Motor neuron (in vitro differentiated cells): ENCODE measurements at places on chromosomes 7 and 10.

GRCh38 chr10:52146766-52147165 lies 167.3 kb upstream of the DKK1 start:
- ATAC-seq: no peak

GRCh38 chr10:97640868-97641811 lies 669 bp downstream of the PI4K2A start:
- peak; percentile 54 for ATAC-seq

DNA sequence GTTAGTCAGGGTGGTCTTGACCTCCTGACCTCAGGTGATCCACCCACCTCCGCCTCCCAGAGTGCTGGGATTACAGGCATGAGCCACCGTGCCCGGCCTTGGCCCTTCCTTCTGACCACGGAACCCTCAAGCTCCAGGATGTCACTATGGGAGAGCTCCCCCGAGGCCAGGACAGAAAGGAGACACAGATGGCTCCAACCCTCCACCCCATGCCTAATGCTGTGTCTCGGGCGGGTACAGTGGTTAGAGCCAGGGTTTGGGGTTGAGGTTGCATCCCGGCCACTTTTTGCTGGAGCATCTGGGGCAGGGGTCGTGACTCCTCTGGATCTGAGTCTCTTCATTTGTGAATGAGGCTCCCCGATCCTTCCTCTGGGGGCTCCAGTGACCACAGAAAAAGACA lies 8.1 kb downstream of the MYL10 start:
- ATAC-seq: no peak

DNA sequence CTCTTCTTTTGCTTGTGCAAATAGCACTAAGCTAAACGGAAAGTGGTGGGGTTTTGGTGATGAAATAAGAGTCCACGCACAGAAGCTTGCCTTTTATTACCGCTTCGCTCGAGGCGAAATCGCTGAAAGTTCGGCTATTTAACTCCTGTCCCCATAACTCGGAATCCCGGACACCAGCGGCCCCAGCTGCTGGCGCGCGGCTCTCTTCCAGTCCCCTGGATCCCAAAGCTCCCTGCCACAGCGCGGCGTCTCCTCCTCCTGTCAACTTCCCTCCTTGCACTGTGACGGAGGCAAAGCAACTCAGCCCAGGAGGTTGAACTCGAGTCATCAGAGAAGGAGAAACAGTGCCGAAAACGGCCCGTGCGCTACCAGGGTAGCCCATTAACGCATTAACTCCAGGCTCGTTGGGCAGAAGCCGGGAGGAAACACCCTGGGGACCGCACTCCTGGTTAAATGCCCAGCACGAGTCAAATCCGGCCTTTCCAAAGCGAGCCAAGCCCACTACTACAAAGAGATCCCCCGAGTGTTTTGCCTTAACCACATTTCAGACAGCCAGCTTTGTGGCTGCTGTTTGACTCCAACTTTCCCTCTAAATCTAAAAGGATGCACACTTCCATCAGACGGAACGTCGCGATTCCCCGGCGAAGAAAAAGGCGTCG lies 1.3 kb downstream of the SEMA3D start:
- peak; percentile 50 for ATAC-seq

GRCh38 chr10:74593470-74593869 lies 232.9 kb upstream of the KAT6B start:
- no peak for ATAC-seq

DNA sequence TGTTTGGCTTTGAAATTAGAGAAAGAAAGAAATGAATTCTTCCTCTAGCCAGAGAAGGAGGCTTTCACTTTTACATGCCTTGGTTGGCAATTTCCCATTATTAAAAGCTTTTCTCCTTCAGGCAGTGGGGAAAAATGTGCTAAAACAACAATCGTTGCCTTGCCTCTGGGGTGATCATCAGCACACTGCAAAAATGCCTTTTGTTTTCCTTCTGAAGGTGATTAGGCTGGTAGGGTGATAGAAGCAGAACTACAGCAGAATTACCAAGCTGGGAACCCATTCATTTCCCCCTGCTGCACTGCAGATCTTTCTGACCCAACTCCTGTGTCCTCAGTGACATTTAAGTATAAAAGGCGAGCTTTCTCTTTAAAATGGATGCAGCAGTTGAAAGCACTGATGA lies 22.2 kb downstream of the ANK3 start:
- no peak for ATAC-seq

DNA sequence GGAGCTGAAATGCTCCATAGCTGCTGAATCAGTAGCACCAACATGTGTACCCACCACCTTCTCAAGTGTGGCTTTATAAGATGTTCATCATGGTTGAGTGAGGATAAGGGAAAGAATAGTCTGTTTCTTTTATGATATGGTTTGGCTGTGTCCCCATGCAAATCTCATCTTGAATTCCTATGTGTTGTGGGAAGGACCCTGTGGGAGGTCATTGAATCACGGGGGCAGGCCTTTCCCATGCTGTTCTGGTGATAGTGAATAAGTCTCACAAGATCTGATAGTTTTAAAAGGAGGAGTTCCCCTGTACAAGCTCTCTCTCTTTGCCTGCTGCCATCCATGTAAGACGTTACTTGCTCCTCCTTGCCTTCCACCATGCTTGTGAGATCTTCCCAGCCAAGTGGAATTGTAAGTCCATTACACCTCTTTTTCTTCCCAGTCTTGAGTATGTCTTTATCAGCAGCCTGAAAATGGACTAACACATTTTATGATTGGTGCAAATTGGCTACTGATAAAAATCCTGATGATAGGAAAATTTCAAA lies 799.9 kb downstream of the TNS3 start:
- ATAC-seq: no peak

- no peak for ATAC-seq
Observed at GRCh38 chr10:123157210-123157609, 3.0 kb downstream of the BUB3 start.

GRCh38 chr10:77131214-77131613 lies 506.4 kb downstream of the KCNMA1 start:
- no peak for ATAC-seq

GRCh38 chr10:67541411-67541810 lies 154.6 kb downstream of the CTNNA3 start:
- no peak for ATAC-seq

DNA sequence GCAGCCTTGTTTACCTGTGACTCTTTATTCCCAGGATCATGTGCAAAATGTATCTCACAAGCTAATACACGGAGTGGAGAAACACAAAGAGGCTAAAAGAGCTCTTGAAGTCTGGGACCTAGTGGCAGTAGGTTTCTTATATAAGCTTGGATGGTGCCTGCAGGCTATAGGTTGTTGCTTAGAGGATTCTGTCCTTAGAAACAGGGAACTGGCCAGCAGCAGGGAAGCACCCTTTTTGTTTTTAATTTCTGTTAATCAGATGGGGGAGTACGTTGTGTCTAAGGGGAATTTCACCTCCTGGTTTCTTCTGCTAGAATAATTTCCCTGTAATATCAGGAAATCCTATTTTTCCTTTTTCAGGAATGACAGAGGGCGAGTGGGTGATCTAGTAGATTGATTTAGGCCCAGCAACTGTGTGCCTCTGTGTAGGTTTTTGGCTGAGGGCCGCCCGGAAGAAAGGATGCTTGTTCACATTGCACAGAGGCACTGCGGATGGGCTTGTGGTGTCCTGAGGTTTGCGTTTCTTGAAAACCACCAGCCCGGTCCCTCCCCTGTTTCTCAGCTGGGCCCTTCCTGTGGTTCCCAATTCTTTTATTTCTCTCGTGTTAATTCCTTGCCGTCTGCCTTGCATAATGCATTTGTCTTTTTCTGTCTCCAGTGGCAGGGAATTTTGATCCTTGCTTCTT lies 158.0 kb downstream of the CAMK1D start:
- no peak for ATAC-seq

- ATAC-seq: no peak
Observed at GRCh38 chr10:124150189-124150806, 56.9 kb upstream of the CHST15 start.

DNA sequence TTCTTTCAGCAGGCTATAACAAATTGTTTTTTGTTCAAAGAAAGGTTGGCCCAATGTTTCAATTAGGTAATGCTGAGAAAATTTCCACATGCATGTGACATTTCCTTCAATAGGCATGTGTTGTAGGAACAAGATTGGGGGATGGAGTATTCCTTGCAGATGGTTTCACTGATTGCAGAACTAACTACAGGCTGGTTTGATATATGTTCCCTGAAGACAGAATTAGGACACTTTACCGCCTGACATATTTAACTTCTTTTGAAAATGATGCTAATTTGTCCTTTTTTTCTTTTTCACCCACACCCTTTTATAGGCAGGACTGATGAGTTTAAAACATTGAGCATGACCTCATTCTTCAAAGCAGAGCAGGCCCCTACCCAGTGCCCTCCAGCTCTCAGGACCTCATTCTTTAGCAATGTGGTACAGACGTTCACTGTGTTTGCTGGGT lies 163.3 kb downstream of the CPED1 start:
- peak; percentile 98 for ATAC-seq

GRCh38 chr10:81871558-81871957 lies 3.4 kb upstream of the NRG3 start:
- ATAC-seq: no peak

- no peak for ATAC-seq
Observed at GRCh38 chr7:99876491-99876890, 342 bp downstream of the OR2AE1 start.

- ATAC-seq: no peak
Observed at GRCh38 chr10:5633166-5633749, 33.1 kb downstream of the ASB13 start.

- no peak for ATAC-seq
Observed at GRCh38 chr10:13390604-13391522, 42.8 kb upstream of the SEPHS1 start.

- ATAC-seq: no peak
Observed at GRCh38 chr10:5719546-5719945, 34.9 kb downstream of the TASOR2 start.

DNA sequence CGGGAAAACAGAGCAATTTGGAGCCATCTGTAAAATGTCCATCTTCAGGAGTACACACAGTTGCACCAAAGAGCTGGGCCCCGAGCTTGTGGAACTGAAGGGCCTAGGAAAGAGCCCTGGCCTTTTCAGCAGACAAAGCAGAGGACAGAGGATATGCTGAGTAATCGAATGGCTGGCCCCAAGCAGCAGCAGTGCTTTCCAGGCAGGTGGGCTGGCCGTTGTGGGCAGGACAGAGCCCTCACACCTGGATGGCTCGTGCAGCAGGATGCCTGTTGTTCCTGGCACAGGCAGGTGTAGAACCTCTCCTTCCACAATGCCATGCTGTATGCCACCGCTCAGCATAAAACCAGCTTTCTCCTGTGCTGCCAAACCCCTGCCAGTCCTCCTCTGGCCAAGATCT lies 32.5 kb upstream of the TNS3 start:
- ATAC-seq: no peak

GRCh38 chr10:35789996-35790395 lies 147.9 kb upstream of the FZD8 start:
- no peak for ATAC-seq

DNA sequence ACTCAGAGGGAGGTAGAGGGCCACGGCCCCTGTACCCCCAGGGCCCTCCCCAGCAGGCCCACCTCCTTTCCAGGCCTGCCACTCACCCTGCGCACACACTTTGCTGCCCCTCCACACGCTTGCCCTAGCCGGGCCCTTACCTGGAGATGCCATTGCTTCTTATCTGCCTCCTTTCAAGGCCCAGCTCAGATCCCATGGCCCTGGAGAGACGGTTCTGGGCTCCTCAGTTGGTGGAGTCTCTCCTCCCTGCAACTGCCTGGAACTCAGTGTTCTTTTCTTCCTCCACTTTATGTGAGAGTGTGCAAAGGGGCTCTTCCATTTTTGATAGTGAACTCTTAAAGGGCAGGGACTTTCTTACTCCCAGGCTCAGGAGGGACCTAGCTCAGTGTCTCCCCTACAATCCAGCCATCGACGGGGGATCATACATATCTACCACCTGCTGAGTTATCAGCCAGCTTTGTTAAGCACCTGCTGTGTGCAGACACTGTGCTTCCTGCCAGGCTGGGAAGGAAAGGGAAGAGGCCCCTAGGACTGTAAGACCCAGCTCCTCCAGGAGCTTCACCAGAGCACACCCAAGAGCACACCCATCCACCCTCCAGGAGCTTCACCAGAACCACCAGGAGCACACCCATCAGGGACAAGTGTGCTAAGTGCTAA lies 89.3 kb upstream of the MACROH2A2 start:
- ATAC-seq: no peak

DNA sequence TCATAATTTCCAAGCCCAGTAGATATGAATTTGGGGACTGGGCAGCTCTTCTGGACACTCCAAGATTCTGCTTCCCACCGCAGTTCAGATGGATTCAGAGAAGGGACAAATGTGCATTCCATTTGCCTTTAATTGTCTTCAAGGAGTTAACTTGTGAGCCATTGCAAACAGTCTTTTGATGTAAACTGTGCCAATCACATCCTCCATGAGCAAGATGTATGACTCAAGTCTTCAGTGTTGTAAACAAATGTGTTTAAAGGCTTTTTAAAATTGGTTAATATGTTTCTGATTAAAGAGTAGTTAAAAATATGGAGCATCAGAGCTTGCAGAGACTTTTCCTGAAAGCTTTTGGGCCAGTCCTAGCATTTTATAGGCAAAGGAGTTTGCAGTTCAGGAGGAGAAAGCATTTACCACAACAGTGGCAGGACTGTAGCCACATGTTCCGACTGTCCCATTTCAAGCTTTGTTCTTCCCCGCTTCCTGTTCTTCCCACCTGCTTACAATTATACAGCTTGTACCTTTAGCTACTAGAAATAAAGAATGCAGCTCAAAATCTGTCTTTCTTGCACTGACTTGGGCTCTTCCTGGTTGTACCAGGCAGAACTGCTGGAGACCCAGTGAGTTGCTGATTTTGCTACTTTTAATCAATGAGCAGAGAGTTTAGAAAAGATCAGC lies 6.2 kb downstream of the SLC18A2 start:
- no peak for ATAC-seq

DNA sequence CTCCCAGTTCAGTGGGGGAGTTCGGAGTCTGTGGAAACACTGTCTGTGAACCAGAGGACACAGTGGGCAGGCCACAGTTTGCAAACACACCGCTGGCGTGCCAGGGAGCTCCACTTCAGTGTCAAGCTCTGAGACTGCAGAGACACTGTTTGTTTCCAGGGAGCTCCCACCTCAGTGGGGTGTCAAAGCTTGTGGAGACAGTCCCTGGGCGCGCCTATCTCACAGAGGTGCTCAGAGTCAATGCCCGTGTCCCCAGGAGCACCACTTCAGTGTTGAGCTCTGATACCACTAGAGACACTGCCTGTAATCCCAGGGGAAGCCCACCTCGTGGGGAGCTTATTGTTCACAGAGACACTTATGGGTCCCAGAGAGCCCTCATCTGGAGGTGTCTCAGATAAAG lies 4.3 kb downstream of the MYO1G start:
- ATAC-seq: no peak

DNA sequence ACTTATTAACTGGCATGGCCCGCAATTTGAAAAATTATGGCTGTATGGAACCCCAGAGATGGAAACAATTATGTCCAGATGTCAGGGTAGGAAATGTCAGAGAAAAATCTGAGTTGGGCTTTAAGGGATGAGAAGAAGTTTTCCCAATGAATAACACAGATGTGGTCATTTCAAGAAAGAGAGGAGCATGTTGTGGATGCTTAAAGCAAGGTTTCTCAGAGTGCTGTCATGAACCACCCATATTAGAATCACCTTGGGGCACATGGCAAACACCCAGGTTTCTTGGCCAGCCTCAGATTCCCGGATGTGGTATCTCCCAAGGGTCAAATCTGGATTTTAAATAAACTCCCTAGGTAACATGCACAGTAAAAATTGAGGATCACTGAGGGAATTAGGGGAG lies 43.6 kb downstream of the LAMB4 start:
- no peak for ATAC-seq

- ATAC-seq: peak; percentile 17
Observed at GRCh38 chr10:125084191-125084613, 76.2 kb downstream of the CTBP2 start.

GRCh38 chr10:65847436-65848230 lies 1078.2 kb upstream of the LRRTM3 start:
- no peak for ATAC-seq
